Activated T-cell treated with anti-CD3 and anti-CD28 coated beads for 48 hours (primary cell): ENCODE measurements at places on chromosomes 7 and 10.

- no peak for DNase-seq
Measured at GRCh38 chr10:84424731-84425167, 96.4 kb downstream of the CCSER2 start.

DNA sequence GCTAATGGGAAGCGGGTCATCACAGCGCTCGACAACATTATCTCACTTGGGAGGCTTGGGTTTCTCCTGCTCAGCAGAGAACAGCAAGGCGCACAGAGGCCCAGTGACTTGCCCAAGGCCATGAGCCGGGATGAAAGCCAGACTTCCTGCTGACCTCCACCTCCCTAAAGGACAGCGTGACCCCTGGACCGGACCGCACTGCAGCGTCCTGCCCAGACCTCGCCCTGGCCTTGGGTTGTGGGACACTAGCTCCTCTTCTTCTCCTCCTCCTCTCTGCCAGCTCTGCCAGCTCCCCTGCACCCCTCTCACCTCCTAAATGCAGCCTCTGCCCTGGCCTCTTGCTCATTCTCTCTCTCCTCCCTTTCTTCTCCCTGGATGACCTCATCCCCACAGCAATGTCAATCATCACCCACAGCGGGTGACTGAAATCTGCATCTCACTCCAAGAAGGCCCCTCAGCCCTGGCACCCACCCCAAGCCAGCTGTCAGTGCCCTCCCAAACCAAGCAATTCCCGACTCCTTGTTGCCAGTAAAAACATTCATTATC lies 19.4 kb downstream of the SPOCK2 start:
- no peak for DNase-seq

DNA sequence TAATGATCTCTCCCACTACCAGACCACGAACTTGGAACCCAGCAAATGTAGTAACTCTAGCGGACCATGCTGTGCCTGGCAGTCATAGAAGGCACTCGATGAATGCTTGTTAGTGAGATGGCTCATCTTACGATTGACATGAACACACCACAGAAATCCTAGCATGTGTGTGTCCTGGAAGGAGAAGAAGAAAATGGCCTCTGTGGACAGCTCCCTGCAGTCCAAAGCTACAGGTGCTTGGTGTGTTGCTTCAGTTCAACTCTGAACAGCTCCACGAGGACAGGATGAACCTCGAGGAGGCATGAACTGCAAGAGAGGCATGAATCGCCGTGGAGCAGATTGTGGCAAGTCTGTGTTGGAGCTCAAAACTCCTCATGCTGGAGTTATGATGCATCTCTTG lies 93.5 kb downstream of the KLF6 start:
- DNase-seq: no peak

DNA sequence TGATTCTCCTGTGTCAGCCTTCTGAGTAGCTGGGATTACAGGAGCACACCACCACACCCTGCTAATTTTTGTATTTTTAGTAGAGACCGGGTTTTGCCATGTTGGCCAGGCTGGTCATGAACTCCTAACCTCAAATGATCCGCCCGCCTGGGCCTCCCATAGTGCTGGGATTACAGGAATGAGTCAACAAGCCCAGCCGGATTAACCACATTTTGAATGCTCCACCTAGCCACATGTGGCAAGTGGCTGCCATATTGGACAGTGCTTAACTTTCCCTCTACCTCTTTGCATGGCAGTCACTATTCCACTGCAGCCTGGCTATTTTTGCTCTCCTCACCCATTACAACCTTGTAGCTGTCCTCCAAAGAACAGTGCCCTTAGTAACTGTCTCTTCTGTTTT lies 160.1 kb downstream of the GATA3 start:
- DNase-seq: no peak

GRCh38 chr10:76911184-76911583 lies 726.4 kb downstream of the KCNMA1 start:
- no peak for DNase-seq

GRCh38 chr10:110353244-110354119 lies 48.8 kb upstream of the SMNDC1 start:
- DNase-seq: peak; percentile 66

DNA sequence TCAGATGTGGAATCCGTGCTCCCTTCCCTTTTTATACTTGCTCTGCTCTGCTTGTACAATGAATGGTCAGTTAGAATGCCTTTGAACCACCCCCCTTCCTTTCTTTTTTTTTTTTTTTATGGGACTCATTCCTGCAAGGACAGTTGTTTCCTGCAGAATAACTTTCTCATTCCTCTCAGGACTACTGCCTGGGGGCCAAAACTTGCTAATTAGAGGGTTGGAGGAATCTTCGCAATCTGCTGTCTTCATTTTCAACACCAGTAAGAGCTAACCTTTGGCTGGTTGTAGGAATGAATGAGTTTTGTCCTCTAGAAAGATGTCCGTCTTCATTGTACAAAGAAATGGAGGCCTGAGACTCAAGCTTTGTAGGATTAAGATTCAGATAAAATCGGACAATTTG lies 868.1 kb downstream of the LRMDA start:
- no peak for DNase-seq

DNA sequence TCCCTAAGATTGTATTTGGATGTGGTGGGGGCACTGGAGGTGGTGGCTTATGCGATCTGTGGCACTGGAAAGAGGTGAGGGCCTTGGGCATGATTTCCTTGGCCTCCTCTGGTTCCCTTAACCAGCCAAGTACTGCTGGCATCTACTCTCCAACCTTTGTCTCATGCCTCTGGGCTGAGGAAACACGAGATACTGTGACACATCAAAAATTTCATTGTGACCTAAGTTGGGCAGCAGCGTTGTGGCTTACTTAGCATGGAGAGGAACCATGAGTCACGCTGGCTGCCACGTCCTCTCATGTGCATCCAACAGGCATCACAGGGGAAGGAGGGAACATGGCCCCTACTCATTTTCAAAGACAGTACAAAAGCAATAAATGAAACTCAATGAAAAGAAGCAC lies 29.7 kb upstream of the GSDME start:
- DNase-seq: peak; percentile 16

DNA sequence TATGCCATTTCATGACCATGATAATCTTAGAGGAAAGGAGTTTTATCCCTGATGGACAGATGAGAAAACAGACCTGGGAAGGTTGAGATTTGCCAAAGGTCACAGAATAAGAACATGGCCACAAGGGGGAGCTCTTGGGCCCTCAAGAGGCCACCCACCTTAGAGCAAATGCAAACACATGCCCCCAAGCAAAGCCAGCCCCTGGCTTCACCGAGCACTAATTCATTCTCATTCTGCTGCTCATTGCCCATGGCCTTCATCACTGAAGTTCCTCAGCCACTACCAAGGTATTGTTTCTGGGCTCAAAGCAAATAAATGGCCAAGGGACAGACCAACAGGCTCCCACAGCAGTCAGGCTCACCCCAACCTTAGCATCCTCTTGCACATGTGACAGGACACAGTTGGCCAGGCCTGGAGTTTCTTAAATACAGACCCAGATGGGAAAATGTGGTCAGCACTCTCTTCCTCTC lies 44.2 kb downstream of the PDLIM1 start:
- peak; percentile 45 for DNase-seq

DNA sequence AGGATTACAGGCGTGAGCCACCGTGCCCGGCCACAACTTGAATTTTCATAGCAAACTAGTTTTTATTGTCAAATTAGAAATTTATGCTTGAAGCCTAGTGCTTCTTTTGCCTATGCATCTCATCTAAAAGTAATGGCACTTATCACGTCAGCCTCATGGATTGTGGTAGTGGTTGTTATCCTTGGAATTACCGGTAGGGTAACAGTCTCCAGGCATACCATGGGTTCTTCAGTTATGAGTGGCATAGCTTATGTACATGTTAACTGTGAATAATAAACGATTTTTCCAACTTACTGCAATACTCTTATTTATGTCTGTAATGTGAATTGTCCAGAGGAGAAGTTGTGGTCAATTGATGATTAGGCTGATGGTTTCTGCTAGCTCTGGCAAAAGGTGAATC lies 63.1 kb downstream of the BMPR1A start:
- no peak for DNase-seq

DNA sequence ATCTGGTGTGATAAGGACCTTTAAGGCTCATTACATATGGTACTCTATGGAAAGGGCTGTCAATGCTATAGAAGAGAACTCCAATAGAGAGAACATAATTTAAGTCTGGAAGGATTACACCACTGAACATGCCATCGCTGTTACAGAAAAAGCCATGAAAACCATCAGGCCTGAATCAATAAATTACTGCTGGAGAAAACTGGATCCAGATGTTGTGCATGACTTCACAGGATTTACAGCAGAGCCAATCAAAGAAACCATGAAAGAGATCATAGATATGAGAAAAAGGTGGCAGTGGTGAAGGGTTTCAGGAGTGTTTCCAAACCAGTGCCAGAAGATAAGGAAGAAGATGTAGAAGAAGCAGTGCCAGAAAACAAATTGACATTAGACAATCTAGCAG lies 18.9 kb upstream of the GPR22 start:
- no peak for DNase-seq

GRCh38 chr7:16404636-16405035 lies 16.7 kb downstream of the CRPPA start:
- no peak for DNase-seq

- DNase-seq: no peak
Measured at GRCh38 chr10:130871406-130871805, 440.1 kb downstream of the TCERG1L start.

DNA sequence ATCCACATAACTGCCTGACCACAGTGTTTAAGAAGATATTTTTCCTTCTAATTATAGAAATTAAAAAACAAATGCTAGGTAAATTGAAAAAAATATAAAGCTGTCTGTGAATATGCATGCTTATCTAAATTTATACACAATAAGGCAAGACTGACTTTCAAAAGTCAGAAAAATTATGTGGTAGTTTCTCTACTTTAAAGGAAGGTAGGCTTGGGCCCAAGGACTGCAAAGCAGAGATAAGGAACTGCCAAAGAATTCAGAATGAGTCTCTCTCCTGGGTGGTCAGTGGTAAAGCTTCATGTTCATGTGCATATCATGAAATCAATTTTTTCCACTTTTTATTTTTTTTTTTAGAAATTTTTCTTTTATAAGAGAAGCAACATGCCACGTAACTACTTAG lies 998.6 kb downstream of the REEP3 start:
- DNase-seq: no peak

- no peak for DNase-seq
Measured at GRCh38 chr10:36464291-36464690, 661.1 kb upstream of the ANKRD30A start.

- DNase-seq: no peak
Measured at GRCh38 chr10:10910634-10911033, 107.0 kb upstream of the CELF2 start.

DNA sequence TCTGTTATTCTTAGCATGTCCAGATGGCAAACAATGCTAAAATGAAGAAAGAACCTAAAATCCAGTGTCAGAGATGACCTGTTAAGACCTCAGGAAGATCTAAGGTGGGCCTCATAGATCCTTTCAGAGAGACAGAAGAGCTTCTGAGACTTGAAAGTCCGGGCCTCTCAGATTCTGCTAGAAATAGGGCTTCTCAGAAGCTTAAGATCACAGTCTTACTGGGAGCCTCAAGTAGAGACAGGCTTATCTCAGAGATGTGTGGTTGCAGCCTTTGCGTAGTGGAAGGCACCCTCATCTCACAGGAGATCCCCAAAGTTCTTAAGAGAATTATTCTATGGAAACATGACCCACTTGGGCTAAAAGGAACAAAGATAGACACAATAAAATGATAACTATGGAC lies 642.8 kb downstream of the TNS3 start:
- no peak for DNase-seq

- no peak for DNase-seq
Measured at GRCh38 chr10:124168991-124169802, 75.8 kb upstream of the CHST15 start.

DNA sequence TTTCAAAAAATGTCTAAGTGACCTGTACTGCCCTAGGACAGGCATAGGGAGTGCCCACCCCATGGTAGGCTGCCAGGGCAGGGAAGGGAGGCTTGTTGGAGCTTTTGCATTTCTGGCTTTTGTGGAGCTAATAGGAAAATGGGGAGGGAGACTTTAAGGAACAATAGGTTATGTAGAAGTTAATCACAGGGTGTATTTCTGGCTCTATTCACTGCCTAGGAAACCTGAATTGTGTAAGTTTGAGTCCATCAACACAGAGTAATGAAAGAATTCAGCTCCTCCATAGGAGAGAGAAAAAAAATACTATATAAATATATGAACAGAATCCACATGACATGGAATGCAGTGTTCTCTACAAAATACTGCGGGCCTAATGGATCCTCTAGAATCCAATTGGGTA lies 661.5 kb downstream of the KCNMA1 start:
- no peak for DNase-seq

- DNase-seq: no peak
Measured at GRCh38 chr7:33792041-33792440, 113.3 kb upstream of the BMPER start.

DNA sequence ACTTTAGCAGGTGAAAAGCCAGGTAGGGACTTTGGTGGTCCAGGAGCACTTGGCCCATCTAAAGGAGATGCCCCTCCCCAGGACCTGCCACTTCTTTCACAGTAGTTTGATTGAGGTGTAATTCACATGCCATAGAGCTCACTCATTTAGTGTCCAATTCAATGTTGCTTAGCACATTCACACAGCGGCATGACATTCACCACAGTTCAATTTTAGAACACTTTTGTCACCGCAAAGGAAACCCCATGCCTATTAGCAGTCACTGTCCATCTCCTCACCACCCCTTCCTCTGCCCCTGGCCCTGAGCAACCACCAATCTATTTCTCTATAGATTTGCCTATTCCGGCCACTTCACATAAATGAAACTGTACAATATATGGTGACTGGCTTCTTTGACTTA lies 211.6 kb upstream of the ZMIZ1 start:
- DNase-seq: no peak

- DNase-seq: no peak
Measured at GRCh38 chr7:29587195-29587808, 23.7 kb downstream of the PRR15 start.

DNA sequence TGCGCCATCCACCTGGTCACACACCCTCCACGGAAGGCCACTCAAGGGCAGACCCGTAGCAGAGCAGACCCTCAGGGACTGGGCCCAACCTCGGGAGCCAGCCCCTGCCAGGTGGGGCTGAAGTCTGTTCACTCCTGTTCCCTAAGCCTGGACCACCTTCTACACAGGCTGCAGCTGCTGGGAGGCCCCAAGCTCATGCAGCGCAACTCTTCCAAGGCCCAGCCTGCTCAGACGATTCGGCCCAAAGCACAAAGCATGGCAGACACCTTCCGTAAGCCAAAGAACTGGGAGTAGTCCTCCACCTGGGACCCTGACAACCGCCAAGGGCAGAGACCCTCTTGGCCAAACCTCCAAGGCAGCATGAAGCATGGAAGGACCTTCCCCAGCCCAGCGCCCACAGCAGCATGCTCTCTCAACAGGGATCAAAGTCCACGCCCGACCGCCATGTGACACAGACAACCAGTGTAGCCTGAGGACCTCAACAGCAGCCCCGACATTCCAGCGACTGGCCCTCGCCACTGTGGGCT lies 11.5 kb downstream of the SHH start:
- no peak for DNase-seq

GRCh38 chr10:71437537-71438092 lies 40.9 kb downstream of the CDH23 start:
- DNase-seq: no peak

DNA sequence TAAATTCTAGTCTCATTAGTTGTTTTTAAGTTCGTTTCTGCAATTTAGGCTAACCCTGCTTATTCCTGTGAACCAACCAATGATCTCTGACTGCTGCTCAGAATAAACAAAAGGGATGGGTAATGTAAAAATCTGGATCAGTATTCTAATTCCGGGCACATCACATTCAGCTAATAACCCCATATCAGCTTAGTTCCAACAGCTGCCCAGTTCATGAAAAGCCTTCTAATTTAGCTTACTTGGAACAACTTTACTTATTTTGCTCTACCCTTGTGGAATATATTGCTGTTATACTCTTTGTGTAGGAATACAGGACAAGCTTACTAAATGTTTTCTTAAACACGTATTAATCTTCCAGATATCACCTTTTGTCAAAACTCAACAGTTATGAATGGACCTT lies 3.6 kb upstream of the CFAP43 start:
- no peak for DNase-seq
